Heart left ventricle (tissue), 16 donors: ENCODE measurements at places on chromosomes 16 and 17. TPM values are rescaled to one million over a fixed set of nuclear protein-coding genes. Genes with fewer than 3 reads are reported as not detected.

DNA sequence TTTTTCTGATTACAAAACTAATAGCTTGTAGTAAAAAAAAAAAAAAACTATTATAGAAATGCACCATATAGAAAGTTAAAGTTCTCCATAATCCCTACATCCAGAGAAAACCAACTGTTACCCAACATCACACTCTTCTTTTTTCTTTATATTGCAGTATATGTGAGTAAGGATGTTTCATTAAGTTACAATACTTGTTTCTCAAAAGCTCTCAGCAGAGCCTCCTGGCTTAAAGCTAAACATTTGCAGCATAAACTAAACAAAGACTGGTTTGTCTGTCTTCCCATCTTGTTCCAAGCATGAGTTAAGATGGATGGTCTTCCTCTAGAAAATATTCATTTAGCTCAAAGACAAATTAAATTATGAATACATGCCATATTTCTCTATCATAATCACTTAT is 25.2 kb downstream of the GRB2 start:
- H3K36me3 ChIP-seq = no peaks in the 10 kb centered on the region
- no peaks in the 10 kb centered on the region for H3K27me3 ChIP-seq
- H3K27ac ChIP-seq = no peak overlapping the region
- H3K4me3 ChIP-seq = no peak overlapping the region
- no peaks in the 10 kb centered on the region for H3K4me1 ChIP-seq

RAB37 gene
- total RNA-seq = 2.9 TPM

- DNase-seq = no peak
- no peak overlapping the region for H3K4me3 ChIP-seq
- no peak overlapping the region for H3K27ac ChIP-seq
- H3K27me3 ChIP-seq = no peaks in the 10 kb centered on the region
- no peaks in the 10 kb centered on the region for H3K36me3 ChIP-seq
- no peaks in the 10 kb centered on the region for H3K4me1 ChIP-seq
Measured at GRCh38 chr17:52041123-52041617, 117.3 kb downstream of the CA10 start.

- H3K27me3 ChIP-seq = no peaks in the 10 kb centered on the region
- no peaks in the 10 kb centered on the region for H3K36me3 ChIP-seq
- H3K4me3 ChIP-seq = no peak overlapping the region
- H3K27ac ChIP-seq = no peak overlapping the region
Measured at GRCh38 chr17:16349431-16349830, 3.8 kb downstream of the CENPV start.

DNA sequence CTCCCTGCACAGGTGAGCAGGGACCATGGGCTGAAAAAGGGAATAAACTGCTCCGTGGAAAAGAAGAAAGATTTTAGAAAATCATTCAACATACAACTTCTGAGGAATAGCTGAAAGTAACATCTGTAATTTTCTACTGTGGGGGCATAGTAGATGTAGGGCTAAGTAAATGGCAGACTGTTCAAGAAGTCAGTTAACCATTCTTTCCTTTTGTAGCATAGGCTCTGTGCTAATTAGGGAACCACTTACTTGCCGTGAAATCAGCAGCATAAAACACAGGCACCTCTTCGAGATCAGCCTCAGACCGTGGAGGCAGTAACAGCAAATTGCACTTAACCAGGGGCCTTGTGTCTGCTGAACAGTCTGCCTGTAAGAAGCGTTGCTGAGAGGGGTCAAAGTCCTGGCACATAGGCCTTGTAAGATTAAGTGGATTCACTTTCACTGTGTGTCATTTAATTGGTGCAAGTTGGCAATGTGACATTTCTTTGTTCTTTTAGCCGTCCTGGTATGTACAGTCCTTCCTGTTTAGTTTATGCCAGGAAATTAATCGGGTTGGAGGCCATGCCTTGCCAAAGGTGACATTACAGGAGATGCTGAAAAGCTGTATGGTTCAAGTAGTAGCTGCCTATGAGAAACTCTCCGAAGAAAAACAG is 10.4 kb downstream of the COG1 start:
- peaks cover 32% of the 10 kb centered on the region for H3K4me1 ChIP-seq
- H3K4me3 ChIP-seq = no peak overlapping the region
- peaks cover 28% of the 10 kb centered on the region for H3K36me3 ChIP-seq
- peak overlapping the region; percentile 58 for H3K27ac ChIP-seq

DNA sequence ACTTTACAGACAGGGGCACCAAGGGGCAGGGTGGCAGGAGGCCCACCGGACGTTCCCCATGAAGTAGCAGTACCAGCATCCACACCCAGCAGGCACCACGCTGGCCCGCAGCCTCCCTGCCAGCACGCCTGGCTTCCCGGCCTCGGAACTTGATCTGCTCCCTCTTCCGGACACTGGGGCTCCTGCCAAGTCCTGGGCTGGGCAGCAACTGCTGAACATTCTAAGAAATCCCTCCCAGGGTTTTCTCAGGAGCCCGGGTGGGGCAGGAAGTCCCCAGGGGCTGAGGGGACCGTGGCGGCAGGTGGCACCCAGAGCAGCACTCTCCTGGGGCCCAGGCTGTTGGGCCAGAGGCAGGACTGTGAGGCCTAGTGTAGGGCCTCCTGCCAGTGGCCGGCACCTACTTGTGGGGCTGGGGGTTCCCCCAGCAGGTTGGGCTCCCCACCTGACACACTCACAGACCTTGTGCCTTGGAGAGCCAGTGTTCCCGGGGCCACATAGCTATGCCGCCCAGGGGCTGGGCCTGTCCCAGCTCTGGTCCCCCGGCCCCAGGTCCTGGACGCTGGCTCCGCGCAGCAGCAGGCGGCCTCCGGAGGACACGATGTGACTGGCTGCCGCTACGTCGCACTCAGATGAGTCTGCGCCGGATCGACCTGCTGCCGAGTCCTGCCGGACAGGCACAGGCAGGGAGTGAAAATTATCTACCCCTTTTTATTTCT is 86.2 kb upstream of the CBX4 start:
- no peaks in the 10 kb centered on the region for H3K4me1 ChIP-seq
- no peak overlapping the region for H3K4me3 ChIP-seq
- H3K27ac ChIP-seq = no peak overlapping the region

DNA sequence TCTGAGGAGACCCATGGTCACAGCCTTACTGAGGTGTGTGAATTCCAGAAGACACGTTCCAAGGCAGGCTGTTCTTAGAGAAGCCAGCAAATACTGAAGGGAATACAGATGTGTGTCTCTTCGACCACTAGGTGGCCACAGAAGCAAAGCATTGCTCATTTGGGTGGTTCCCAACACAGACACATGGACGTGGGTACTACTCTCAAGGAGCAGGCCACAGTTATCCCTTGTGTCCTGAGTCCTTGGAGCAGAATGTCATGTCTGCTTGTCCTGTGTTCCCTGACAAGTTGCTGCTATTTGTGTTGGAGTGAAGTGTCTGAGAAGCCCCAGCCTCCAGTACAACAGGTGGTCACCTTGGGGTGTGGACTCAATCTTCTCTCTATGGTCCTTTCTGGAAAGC is 30.3 kb downstream of the HMOX2 start:
- DNase-seq = no peak
- H3K4me3 ChIP-seq = no peak overlapping the region
- H3K4me1 ChIP-seq = no peaks in the 10 kb centered on the region
- H3K27ac ChIP-seq = no peak overlapping the region

- H3K27me3 ChIP-seq = no peaks in the 10 kb centered on the region
- H3K36me3 ChIP-seq = no peaks in the 10 kb centered on the region
- peak; percentile 87 for DNase-seq
- H3K4me1 ChIP-seq = peaks cover 24% of the 10 kb centered on the region
- peak overlapping the region; percentile 94 for H3K27ac ChIP-seq
- H3K4me3 ChIP-seq = peak overlapping the region; percentile 82
Measured at GRCh38 chr16:85610446-85611193, 2.5 kb upstream of the GSE1 start.

GRCh38 chr16:2477327-2477726 is 2.4 kb downstream of the TBC1D24 start:
- no peak overlapping the region for H3K27ac ChIP-seq
- H3K27me3 ChIP-seq = peaks cover 9% of the 10 kb centered on the region
- H3K36me3 ChIP-seq = no peaks in the 10 kb centered on the region
- peaks cover 17% of the 10 kb centered on the region for H3K4me1 ChIP-seq
- no peak overlapping the region for H3K4me3 ChIP-seq

- no peak for DNase-seq
- H3K27ac ChIP-seq = peak overlapping the region; percentile 87
- H3K4me1 ChIP-seq = peaks cover 4% of the 10 kb centered on the region
- H3K36me3 ChIP-seq = no peaks in the 10 kb centered on the region
Measured at GRCh38 chr16:55391760-55392375, 67.9 kb downstream of the IRX6 start.

DNA sequence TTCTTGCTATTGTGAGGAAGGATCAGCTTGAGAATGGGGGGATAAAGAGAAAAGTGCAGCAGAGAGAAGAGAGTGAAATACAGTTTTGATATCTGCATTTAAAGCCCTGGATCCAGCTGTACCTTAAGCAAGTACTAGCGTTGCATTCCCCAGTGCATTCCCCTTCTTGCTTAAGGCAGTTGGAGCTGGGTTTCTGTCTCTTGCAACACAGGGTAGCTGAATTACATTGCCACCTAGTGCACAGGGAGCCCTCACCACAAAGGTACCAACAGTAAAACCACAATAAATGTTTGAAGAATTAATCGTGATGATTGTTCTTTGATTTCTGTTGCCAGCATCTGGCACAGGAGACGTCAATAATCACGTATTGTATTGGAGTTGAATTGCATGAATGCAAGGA is 588.7 kb downstream of the RBFOX1 start:
- H3K27ac ChIP-seq = no peak overlapping the region
- no peak overlapping the region for H3K4me3 ChIP-seq
- no peaks in the 10 kb centered on the region for H3K27me3 ChIP-seq
- H3K4me1 ChIP-seq = no peaks in the 10 kb centered on the region

GRCh38 chr17:77684803-77685798 is 273.4 kb upstream of the TNRC6C start:
- DNase-seq = no peak
- no peaks in the 10 kb centered on the region for H3K27me3 ChIP-seq
- no peak overlapping the region for H3K4me3 ChIP-seq

SPATA22 gene
- total RNA-seq = not detected

SLC6A4 gene
- not detected for total RNA-seq

GRCh38 chr16:83737729-83738354 is 69.9 kb upstream of the HSBP1 start:
- H3K4me3 ChIP-seq = no peak overlapping the region
- no peak overlapping the region for H3K27ac ChIP-seq
- H3K36me3 ChIP-seq = no peaks in the 10 kb centered on the region
- DNase-seq = no peak
- H3K27me3 ChIP-seq = no peaks in the 10 kb centered on the region

DNA sequence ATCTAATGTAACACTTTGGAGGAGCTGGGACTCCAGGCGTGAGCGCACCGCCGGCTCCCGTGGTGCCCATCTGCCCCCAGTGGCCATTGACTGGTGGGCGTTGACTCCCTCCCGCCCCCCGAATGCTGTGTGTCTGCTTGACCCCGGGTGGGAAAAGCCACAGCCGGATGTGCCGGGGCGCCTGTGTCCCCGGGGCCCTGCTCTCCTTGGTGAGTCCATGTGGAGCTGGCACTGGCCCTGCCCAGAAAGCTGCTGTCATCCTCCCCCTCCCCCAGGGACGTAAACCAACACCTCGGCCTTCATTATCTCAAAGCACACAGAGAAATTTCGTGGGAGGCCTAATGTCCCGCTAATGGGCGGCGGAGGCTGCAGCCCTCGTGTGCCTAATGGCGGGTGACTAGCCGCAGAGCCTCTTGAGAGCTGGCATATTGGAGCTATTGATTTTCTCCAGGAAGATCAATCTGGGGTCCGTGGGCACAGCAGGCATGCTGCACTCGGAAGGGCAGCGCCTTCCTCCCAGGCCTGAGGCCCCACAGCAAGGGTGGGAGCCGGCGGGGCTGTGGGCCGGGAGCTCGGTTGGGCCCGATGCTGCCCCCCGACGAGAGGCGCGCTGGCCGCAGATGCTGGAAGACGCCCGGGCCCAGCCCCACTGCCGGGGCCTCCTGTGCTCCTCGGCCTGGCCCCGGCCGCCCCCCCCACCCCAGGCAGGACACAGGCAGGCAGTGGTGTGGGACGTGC is 4.0 kb upstream of the PERCC1 start:
- no peaks in the 10 kb centered on the region for H3K27me3 ChIP-seq
- no peak overlapping the region for H3K4me3 ChIP-seq
- H3K4me1 ChIP-seq = peaks cover 16% of the 10 kb centered on the region
- DNase-seq = no peak
- no peak overlapping the region for H3K27ac ChIP-seq

GRCh38 chr17:8611619-8612298 is 18.8 kb downstream of the MYH10 start:
- H3K4me3 ChIP-seq = peak overlapping the region; percentile 32
- peaks cover 41% of the 10 kb centered on the region for H3K4me1 ChIP-seq
- H3K27ac ChIP-seq = peak overlapping the region; percentile 33
- no peaks in the 10 kb centered on the region for H3K36me3 ChIP-seq
- H3K27me3 ChIP-seq = no peaks in the 10 kb centered on the region
- DNase-seq = no peak

DNA sequence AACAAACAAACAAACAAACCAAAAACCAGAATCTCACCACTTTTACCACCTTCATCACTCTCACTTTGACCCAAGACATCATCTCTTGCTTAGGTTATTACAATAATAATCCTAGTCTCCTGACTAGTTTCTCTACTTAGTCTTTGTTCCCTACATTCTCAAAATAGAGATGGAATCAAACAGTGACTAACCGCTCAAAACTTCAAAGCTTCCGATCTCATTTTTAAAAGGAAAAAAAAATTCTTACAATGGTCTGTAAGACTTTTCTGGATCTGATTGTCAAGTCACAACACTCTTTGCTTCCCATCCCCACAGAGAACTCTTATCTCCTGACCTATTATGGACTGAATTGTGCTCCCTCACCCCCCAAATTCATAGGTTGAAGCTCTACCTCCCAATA is 60.9 kb downstream of the SPAG9 start:
- no peak for DNase-seq
- no peaks in the 10 kb centered on the region for H3K36me3 ChIP-seq
- H3K4me3 ChIP-seq = no peak overlapping the region
- H3K4me1 ChIP-seq = peaks cover 24% of the 10 kb centered on the region

DNA sequence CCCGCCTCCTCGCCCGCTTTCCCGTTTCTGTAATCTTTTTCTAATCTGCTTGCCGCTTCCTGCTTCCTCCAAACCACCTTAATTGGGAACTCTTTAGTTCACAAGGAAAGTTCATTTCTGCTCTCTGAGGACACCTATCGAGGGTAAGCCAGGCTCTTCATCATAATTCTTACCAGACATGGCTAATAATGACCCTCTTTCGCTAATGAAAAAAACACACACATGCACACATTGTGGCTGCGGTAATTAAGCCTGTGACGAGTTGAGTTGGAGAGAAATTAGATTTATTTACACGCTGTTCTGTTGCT is 100.6 kb downstream of the ZNF423 start:
- no peaks in the 10 kb centered on the region for H3K27me3 ChIP-seq
- no peak for DNase-seq
- H3K27ac ChIP-seq = peak overlapping the region; percentile 79
- H3K4me1 ChIP-seq = peaks cover 27% of the 10 kb centered on the region
- H3K36me3 ChIP-seq = no peaks in the 10 kb centered on the region
- peak overlapping the region; percentile 19 for H3K4me3 ChIP-seq

DNA sequence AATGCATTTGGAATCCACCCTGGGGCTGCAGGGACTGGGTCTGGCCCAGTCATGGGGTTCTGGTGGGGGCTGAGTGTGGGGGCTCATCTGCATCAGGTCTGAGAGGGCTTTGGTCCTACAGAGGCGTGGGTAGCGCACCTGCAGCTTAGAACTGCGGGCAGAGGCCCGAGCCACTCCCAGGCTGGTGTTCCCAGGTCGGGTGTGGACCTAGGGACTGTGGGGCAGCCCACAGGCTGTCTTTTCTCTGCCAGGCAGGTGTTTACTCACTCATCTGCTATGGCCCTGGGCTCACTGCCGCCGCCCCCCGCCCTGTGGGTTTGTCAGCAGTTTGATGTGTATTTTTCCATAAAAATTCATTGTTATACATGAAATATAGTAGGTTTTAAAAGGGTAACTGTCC is 27.0 kb upstream of the DOC2B start:
- DNase-seq = no peak
- no peak overlapping the region for H3K4me3 ChIP-seq

GRCh38 chr16:86436466-86437185 is 73.7 kb upstream of the FOXF1 start:
- no peak overlapping the region for H3K27ac ChIP-seq
- no peaks in the 10 kb centered on the region for H3K4me1 ChIP-seq
- H3K4me3 ChIP-seq = no peak overlapping the region
- no peak for DNase-seq
